Activated naive CD4-positive, alpha-beta T cell treated with anti-CD3 and anti-CD28 coated beads, Interleukin-2, amount 50 U/mL, for 72 hours (primary cell): ENCODE measurements at places on chromosomes 11 and 22.
A peak's percentile ranks its signal among the peaks of the same experiment; 100 is the strongest.

DNA sequence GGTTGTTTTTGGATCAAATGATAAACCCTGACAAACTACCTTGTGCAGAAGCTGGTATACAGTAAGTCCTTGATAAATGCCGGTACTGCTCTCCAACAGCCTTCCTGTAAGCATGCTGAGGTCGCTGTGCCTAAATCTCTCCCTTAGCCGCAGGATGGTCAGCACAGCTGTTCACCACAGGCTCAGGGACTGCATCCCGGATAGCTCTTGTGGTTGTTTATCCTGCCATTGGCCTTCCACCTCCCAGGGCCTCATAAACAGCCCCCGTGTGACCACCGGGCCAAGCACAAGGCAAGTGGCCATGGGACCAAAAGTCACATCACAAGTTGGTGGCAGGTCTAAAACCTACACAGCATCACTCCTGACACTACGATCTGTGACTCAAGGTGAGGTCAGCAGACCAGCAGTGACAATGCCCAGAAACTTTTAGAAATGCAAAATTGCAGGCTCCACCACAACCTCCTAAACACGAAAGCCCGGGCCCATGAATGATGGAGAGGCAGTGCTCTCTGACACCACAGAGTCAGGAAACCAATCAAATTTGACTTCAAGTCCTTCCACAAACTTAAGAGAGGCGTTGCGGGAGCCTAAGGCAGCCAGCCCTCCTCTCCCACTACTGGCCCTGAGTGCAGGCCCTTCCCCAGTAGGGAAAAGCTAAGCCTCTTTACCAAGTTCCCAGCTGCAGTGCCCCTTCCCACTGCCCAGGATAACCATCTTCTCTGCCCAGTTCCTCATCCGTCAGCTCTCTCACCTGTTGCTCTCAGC, 3.9 kb downstream of the SPATA19 start:
- DNase-seq: no peak

GRCh38 chr11:22151649-22152197, 41.2 kb upstream of the ANO5 start:
- no peak for DNase-seq

DNA sequence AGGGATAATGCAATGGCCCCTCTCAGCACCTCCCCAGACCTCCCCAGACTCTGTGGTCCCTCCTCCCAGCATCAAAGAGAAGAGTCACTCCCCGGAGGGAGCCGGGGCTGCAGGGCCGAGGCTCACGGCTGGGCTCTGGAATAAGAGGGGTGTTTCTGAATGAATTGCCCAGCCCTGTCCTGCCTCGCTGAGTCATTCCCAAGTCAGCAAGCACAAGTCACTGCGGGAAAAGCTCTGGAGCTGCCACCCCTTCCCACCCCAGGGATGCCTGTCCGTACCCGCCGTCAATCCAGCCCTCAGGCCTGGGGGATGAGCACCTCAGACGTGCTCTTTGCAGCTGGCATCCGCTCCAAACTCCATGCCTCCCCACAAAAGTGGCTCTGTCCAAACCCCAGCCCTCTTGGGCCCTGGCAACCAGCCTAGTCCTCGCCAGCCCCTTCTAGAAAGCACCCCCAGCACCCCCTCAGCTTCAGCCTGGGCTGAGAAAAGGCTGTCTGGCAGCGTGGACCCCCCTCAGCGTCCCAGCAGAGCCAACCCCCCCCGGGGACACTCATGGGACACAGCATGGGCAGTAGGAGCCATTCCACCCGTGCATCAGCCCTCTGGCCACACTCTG, 22.7 kb downstream of the CELSR1 start:
- DNase-seq: no peak

GRCh38 chr22:22830957-22831688, 56.5 kb upstream of the IGLL5 start:
- DNase-seq: no peak

DNA sequence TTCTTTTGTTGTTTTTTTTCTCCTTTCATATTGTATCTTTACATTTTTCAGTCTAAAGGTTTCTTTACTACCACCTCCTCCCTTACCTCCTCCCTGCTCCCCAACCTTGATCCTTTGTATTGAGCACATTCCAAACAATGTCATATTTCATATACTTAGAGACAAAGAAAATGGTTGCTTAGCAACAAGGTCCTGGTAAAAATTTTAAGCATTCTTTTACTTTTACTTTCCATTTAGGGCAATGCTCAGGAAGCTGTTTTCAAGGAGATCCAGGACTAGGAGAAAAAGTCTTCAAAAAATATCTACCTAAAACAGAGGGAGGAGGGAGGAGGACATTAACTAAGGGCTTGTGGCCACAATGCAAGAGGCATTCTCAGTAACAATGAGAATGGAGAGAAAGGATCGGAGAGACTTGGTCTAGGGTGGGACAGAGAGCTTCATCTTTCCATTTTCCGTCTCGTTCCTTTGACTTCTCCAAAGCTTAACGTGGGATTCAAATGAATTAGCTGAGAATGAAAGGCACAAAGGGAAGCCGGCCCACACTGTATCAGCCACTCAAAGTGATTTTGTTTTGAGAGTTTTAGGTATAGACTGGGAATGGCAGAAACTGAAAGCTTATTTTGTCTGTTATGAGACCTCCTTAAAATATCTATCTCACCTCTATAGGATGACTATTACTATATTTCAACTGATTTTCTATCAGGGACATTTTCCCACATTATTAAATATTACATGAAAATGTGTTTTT, 455.7 kb downstream of the RAB38 start:
- DNase-seq: no peak

- DNase-seq: no peak
Observed at GRCh38 chr11:110092111-110092514, 1.1 kb upstream of the ZC3H12C start.

GRCh38 chr11:4851033-4851432, 2.0 kb upstream of the OR51S1 start:
- no peak for DNase-seq

GRCh38 chr22:20905415-20906386, 11.5 kb upstream of the CRKL start:
- DNase-seq: no peak

- peak; percentile 41 for DNase-seq
Observed at GRCh38 chr11:61954851-61955421, 4.8 kb downstream of the BEST1 start.

GRCh38 chr11:9962722-9963121, 298.8 kb downstream of the SWAP70 start:
- DNase-seq: no peak

GRCh38 chr22:26463101-26463661, 20.4 kb downstream of the HPS4 start:
- no peak for DNase-seq

DNA sequence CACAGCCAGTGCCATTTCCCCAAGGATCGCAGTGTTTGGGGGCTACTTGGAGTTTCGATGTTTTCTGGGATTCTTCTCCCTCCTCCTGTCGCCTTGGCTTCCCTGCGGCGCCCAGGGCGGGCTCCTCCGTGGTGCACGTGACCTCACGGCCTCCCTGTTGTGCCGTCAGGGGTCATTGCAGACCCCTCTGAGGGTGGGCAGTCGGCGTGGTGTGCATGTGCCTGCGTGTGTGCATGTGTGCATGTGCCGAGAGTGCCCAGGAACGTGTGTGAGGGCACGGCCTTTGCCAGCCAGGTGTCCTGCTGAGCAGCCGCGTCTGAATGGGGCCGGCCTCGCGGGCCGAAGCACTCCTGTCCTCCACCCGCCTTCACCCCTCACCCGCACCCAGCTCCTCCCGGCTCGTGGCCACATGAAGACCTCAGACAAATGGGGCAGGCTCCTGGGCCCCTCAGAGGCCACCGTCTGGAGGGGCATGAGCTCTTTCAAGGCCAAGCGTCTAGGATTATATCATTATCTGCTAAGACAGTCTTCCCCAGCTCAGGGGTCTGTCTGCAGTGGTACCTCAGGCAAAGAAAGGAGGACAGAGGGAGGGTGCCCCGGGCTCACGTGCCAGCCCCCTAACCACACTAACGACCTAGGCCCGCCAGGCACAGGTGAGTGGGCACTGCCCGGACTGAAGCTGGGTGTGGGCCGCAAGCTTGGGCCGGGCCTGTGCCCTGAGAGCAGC, 9.4 kb upstream of the MRPL23 start:
- DNase-seq: no peak

GRCh38 chr11:56911312-56911711, 77.4 kb upstream of the OR5AK2 start:
- DNase-seq: no peak

DNA sequence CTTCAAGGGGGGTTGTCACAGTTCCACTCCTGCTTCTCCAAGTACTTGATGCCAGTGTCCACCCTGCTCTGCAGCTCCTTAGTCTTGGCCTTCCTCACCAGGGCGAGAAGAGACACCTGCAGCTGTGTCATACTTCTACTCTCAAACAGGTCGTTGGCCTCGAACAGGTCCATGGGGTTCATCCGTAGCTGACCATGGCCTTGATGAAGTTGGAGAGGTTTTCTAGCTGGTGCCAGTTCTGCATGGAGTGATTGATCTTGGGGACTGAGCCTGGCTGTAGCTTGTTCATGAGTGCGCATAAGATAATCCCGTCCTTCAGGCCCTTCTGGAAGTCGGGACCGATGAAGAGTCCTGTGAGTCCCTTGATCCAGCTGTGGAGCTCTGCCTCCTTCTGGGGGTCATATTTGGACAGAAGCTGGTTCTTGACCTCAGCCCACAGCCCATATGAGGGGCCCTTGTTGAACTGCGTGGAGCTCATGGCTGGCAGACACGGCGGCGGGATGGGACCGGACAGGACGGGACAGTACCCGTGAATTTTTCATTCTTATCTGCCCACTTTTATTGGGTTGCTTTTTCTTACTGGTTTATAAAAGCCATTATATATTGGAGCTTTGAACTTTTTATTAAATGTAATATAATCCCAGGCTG, 33.4 kb upstream of the HORMAD2 start:
- DNase-seq: no peak

DNA sequence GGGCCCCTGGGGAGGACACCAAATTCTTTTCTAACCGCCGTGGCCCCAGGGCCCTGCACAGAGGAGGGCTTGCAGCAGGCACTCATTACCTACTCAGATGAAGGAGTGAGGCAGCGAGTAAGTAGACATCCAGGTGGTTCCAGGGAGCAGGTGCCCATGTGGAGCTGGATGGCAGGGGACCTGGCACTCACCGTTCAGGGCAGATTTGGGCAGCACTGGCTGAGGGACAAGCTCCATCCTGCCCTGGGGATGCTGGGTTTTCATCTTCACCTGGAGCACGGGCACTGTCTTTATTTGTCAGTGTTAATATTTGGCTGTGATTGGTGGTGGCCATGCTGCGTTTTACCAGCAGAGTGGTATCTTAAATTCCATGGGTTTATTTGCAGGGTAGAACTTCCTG, 1182.7 kb downstream of the BRD1 start:
- no peak for DNase-seq

- peak; percentile 36 for DNase-seq
Observed at GRCh38 chr11:32894149-32894827, 1.7 kb downstream of the QSER1 start.

- DNase-seq: no peak
Observed at GRCh38 chr11:60739114-60739513, 14.6 kb downstream of the MS4A18 start.

- no peak for DNase-seq
Observed at GRCh38 chr11:40508303-40508702, 951.1 kb downstream of the LRRC4C start.

DNA sequence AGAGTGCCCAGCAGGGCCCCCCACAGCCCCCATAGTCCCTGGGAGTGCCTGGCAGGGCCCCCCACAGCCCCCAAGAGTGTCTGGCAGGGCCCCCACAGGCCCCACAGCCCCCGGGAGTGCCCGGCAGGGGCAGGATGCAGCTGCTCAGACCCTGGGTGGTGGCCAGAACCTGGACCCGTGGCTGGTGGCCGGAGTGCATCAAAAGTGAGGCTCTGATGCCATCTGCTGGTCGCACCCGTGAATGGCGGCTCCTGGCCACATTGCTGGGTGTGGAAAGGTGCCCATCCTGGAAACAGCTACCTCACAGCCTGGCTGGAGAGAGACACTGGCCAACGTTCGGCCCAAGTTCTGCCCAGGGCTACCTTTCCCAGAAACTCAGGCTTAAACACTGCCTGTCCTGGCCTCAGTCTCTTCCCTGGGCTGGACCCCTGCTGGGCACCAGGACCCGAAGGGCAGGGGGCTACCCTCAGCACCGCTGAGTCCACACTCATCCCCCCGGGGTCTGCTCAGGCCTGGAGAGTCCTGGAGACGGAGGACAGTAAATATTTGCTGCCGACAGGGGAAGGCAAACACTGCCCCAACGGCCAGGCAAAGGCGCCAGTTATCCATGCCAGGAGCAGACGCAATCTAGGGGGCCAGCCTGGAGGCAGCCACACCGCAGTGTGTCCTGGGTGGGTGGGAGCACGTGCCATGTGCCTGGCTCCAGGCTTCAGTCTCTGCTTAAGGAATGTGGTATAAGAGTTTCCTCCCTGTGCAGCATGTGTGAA, 4.4 kb downstream of the INS start:
- no peak for DNase-seq

DNA sequence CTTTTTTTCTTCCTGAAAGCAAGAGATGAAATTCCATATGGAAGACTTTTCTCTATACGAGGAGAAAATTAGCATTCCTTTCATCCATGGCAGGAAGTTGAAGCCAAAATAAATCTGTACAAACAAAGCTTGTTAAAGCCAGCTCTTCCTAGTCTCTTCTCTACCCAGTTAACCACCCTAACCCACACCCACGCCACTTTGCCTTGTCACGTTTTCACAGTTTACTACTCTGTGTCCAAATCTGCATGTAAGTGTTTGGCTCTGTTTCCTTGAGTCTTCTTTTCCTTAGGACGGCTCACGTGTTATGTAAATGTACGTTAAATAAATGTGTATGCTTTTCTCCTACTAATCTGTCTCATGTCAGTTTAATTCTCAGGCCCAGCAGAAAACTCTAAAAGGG, 7.1 kb upstream of the HMOX1 start:
- no peak for DNase-seq

- DNase-seq: no peak
Observed at GRCh38 chr11:125593114-125593820, 615 bp downstream of the STT3A start.

DNA sequence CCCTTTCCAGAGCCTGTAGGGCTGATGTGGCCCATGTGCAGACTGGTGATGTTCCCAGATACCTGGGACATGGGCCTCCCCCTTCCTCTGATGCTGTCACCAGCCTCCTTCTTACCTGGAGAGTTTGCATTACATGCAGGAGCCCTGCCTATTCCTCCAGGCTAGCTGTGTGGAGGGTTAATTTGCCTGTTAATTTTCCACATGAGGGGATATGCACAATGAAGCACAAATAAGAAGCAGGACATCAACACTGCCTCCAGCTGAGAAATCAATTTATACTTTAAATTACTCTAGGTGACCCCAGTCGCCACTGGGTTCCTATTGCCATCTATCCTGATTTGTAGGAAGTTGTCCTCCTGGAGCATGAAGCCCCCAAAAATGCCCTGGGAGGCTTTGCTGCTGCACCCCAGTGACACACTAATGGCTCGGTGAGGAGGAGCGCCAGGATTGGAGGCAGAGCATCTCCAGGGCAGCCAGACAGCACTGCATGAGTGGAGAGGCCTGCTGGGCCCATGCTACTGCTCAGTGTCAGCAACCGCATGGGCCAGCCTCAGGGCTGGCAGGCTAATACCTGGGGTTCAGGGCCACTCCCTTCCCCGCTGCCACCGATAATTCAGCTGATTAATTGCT, 101.6 kb upstream of the USP47 start:
- no peak for DNase-seq

GRCh38 chr22:45731041-45731797, 59.6 kb downstream of the ATXN10 start:
- DNase-seq: no peak

- DNase-seq: no peak
Observed at GRCh38 chr11:82794490-82794889, 60.8 kb upstream of the FAM181B start.

GRCh38 chr11:78949976-78950690, 375.5 kb upstream of the NARS2 start:
- DNase-seq: no peak
